ENCODE measurements at places on chromosomes 13 and 19.

DNA sequence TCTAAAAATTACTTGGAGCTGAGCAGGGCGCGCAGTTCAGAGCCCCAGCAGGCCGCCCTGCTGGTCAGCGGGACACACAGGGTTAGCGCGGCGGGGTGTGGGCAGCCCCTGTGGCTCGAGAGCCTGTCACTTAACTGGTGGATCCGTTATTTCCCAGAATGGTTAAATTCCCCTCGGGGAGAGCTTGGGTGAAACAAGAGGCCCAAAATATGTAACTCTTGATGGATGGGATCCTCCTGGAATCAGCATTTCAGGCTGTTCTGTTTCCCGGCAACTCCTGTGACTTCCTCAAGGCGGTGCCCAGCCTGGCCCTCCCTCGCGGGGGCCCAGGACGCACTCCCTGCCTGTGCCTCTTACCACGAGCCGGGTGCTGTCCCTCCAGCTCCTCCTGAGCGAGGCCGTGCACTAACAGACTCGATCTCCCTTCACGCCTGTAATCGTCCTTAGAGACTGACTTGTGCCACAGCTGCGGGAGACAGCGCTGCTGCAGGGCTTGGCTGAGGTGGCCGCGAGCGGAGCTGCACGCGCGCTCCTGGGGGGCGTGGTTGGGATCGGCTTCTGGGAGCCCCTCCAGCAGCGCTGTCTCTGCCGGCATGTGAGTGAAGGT, 9.7 kb downstream of the PTBP1 start:
- no peak for DNase-seq

DNA sequence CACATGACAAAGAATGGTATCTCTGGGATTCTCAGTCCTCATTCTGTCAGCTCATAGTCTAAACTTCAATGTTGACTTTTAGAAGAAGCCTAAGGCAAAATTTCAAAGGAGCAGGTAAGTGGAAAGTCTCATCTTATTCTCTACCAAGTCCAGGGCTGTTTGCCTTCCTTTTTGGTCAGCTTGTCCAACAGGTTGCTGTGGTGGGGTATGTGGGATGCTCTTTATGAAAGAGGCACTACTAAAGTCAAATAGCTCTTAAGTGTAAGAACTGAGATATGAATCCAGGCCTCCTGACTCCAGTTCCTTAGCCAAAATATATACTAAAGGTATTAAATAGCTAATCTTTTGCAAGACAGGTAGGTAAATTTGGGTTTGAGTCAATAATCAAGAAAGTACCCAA, 540.6 kb upstream of the SPRY2 start:
- DNase-seq, result no peak

GRCh38 chr13:102792396-102792795, 6.4 kb downstream of the POGLUT2 start:
- no peak for DNase-seq

GRCh38 chr13:68745502-68745901, 1362.1 kb upstream of the ATXN8OS start:
- no peak for DNase-seq

- DNase-seq, result no peak
Measured at GRCh38 chr13:109241160-109241559, 545.2 kb downstream of the IRS2 start.

DNA sequence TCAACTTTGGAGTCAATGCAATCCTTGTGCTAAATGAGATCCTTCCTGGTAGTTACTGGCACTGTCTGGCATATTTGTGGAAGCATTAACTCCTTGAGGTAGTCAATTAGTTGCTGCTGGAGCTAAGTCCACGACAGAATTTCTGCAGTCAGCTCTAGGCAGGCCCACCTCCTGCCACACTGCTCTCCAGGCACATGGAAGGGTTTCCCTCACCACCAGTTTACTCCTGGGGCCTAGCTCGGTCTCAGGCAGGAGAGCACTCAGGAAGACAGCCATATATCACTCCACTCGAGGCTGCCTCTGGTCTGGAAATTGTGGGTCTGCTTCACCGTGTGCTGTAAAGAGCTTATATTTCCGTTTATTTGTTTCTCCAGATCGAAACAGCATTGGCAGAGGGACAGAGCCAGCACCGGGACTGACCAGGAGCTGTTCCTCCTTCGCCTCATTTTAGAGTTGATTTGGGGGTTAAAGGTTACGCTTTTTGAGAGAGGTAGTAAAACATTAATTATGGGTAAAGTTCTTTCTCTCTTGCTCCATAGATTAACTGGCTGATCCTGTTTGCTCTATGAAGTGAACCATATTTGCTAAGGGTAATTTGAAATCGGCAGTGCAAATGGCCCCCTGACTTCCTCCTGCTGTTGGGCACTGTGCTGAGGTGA, 20.6 kb upstream of the GTF3A start:
- DNase-seq, result no peak

GRCh38 chr19:31109636-31110035, 239.6 kb downstream of the TSHZ3 start:
- no peak for DNase-seq

DNA sequence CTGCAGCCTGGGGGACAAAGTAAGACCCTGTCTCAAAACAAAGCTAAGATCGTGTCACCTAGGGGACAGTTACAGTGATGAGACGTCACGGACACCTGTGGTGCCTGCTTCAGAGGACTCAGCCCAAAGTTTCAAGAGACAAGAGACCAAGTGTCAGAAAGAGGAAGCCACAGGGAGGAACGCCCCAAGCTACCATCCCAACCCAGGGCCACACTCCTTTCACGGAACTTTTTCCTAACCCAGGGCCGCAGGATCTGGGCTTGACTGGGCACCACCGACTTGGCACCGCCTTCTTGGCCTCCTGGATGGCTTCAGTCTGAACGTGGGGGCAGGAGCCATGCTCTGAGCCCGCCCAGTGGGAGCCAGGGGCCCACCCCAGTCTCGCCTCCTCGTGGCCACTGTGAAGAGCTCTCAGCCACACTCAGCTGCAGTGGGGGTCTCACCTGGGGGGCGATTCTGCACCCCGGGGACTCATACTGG, 8.5 kb downstream of the MOB3A start:
- no peak for DNase-seq
